ENCODE measurements at places on chromosomes 4 and X.

DNA sequence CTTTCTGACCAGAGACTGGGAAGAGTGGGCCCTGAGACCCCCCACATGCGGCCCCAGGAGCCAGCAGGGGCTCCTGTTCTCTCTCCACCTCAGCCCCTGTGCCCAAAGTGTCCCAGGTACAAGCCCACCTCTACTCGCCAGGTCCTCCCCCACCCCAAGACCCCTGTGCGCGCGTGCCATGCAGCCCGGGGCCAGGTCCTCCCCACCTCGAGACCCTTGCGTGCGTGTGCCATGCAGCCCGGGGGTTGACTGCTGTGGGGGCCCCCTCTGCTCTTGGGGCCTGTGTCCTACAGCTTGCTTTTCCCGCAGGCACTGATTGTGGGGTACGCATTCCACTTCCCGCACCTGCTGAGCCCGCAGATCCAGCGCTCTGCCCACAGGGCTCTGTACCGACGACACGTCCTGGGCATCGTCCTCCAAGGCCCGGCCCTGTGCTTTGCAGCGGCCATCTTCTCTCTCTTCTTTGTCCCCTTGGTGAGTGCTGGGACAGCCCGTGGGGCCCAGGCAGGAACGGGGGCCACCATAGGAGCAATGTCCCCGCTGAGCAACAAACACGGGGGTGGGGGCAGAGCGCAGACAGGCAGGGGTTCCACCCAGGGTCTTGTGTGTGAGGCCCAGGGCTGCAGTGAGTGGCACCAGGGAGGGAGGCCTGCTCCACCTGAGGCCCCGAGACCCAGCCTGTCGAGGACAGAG lies 20.3 kb downstream of the DGKQ start:
- no peak for DNase-seq

DNA sequence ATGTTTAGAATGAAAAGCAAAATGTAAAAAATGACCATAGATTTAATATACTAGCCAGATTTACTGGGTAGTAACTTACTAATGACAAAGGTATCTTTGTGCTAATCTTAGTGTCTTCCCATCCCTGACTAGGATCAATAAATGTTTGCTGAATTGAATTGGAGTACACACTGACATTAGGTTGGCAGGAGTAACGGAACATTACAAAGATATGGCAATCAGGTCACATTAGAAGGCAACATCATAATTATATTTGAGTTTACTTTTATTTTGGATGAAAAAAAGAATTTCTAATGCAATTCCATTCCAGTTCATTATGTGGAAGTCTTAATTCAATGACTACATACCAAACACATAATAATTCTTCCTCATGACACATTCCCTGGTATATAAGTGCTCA lies 77.8 kb downstream of the MID1 start:
- DNase-seq = no peak

DNA sequence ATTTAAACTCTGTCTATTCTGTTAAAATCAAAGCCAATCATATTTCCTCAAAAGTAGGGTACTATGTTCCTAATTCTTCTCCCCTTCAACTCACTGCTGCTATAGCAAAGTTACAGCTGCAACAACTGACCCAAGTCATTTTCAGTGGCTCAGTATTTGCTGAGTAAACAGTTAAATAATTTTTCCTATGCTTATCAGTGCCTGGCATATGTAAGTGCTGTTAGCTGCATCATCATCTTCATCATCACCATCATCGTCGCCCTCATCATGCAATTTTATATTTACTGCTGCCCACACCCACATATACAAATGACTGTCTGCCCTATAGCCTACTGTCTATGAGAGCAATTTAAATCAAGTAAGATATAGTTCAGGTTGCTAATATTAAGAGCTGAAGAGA lies 21.9 kb downstream of the COQ2 start:
- DNase-seq = no peak

DNA sequence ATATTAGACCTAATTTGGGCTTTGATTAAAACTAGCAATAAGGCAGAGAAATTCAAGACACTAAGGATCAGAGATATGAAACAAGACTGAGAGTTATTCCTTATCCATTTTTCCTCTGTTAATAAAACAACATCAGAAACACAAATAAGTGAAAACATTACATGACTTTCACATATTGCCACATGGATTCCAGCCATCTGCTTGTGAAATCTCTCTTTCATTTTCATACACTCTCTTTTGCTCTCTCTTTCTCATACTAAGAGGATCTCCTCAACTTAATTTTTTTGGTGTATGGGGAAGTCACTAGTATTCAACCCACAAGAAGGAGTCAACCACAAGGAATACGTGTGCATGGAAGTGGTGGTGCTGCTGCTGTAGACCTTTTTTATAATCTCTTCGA lies 183.0 kb downstream of the LDB2 start:
- DNase-seq = no peak

DNA sequence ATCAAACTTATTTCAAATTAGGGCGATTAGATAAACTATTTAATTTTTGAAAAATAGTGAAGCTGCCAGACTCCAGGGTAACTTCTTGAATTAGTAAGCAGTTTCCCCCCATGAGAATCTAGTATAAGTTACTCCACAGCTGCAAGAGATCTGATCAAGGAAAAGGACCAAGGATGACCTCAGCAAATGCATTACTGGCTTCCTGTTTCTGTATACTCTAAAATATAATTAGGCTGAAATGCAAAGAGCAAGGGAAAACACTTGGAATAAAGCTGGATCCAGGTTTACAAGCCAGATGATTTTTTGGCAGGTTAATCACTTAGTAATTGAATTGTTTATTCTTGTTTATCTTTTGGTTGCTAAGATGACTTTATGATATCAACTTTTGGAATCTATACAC lies 13.4 kb upstream of the P2RY10 start:
- no peak for DNase-seq

GRCh38 chrX:2928191-2928582 lies 952 bp downstream of the ARSD start:
- no peak for DNase-seq

- no peak for DNase-seq
Measured at GRCh38 chr4:55967376-55967775, 18.6 kb downstream of the CEP135 start.

GRCh38 chr4:102579794-102580462 lies 78.8 kb downstream of the NFKB1 start:
- DNase-seq = no peak

GRCh38 chr4:139266583-139267257 lies 13.3 kb downstream of the MGARP start:
- DNase-seq = peak; percentile 84

GRCh38 chrX:100994352-100995281 lies 25.1 kb downstream of the ARL13A start:
- no peak for DNase-seq

- DNase-seq = no peak
Measured at GRCh38 chr4:124980276-124980752, 267.8 kb upstream of the ANKRD50 start.

DNA sequence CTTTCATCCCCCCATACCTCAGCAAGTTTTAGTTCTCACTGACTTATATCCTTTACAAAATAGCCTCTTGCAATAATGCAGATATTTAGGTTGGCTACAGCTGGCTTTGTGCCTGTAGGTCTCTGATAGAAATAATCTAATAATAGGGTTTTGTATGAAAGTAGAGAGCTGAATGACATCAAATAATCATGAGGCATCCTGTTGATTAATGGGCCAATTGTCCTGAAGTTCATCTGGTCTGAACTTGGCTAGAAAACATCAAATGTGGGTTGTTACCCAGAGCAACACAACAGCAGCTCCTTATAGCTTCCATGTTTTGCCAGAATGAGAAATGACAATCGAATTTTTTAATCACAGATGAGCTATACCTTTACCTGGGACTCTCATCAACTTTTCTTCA lies 19.2 kb upstream of the LHFPL1 start:
- DNase-seq = no peak

DNA sequence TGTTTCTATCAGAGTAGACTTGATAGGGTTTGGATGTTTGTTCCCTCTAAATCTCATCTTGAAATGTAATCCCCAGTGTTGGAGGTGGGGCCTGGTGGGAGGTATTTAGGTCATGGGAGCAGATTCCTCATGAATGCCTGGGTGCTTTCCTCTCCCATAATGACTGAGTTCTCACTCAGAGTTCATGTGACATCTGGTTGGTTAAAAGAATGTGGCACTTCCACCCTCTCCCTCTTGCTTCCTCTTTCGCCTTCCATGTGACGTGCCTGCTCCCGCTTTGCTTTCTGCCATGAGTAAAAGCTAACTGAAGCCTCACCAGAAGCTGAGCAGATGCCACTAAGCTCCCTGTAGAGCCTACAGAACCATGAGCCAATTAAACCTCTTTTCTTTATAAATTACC lies 47.3 kb upstream of the SRPX start:
- DNase-seq = no peak

DNA sequence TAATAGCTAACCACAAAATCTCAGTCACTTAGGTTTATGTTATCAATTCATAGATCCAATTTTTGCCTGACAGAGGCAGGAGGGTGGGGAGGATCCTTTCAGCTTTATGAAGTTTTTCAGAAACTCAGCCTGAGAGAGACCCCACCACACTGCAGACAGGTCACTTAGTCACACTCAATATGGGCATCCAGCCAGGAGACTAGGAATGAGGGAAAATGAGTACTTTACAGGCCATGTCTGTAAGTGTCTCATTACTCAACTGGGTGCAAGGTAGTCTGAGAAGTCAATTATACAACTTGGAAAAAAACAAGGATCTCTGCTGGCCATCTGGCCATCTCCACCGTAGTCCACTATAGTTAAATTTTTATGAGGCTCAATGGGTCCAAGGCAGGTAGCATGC lies 365.9 kb downstream of the INPP4B start:
- no peak for DNase-seq

GRCh38 chr4:37685823-37686372 lies 278 bp downstream of the RELL1 start:
- no peak for DNase-seq

- DNase-seq = no peak
Measured at GRCh38 chr4:336099-336892, 1.3 kb upstream of the ZNF141 start.

- no peak for DNase-seq
Measured at GRCh38 chr4:109820563-109820962, 5.0 kb downstream of the GAR1 start.

DNA sequence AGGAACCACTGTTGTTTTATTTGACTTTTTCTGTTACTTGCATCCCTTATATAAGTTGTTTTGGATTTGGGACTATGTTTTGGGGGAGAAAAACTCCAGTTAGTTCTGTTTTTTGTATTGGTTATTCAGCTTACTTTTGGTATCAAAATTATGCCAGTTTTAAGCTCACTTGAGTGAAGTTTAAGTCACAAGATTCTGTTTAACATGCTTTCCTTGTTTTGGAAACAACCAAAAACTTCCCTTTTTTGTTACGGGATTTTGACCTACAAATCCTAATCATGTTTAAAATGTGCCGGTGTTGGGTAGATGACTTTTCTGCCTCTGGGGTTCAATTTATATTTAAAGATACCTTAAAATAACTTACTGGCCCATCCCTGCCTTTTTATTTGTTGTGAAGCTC lies 36.0 kb downstream of the CCNI start:
- no peak for DNase-seq

DNA sequence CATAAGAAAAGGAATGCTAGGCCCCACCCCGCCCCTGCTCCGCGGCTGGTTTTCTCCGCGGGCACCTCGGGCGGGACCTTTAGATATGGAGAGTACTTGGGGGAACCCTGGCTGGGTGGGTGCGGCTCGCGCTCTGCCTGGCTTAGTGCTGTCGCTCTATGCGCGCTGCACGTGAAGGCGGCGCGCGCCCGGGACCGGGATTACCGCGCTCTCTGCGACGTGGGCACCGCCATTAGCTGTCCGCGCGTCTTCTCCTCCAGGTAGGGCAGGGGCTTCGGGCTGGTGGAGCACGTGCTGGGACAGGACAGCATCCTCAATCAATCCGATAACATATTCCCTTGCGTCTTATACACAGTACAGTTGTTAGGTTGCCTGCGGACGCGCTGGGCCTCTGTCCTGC lies 56.0 kb downstream of the MAGEB10 start:
- no peak for DNase-seq

- DNase-seq = no peak
Measured at GRCh38 chr4:98482847-98483806, 175.3 kb downstream of the TSPAN5 start.

- no peak for DNase-seq
Measured at GRCh38 chr4:147714575-147715401, 17.1 kb upstream of the ARHGAP10 start.

- no peak for DNase-seq
Measured at GRCh38 chr4:135732448-135732847, 1530.9 kb upstream of the PABPC4L start.

GRCh38 chrX:110338935-110339334 lies 19.7 kb upstream of the RTL9 start:
- DNase-seq = no peak

DNA sequence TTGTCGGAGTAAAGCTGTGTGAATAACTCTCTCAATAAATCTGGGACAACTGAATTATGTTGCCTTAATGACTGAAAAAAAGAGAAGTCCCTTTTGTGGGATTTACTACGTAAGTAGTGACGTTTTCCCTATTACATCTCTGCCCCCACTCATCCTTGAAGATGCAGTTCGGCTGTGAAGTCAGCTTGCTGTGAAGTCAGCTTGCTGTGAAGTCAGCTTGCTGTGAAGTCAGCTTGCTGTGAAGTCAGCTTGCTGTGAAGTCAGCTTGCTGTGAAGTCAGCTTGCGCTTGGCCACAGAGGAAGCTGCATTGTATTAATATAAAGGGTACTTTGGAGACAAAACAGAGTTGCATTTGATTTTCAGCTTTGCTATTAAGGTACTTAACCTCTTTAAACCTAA lies 8.0 kb upstream of the VAMP7 start:
- DNase-seq = no peak

GRCh38 chr4:8676676-8677075 lies 84.1 kb downstream of the CPZ start:
- no peak for DNase-seq

DNA sequence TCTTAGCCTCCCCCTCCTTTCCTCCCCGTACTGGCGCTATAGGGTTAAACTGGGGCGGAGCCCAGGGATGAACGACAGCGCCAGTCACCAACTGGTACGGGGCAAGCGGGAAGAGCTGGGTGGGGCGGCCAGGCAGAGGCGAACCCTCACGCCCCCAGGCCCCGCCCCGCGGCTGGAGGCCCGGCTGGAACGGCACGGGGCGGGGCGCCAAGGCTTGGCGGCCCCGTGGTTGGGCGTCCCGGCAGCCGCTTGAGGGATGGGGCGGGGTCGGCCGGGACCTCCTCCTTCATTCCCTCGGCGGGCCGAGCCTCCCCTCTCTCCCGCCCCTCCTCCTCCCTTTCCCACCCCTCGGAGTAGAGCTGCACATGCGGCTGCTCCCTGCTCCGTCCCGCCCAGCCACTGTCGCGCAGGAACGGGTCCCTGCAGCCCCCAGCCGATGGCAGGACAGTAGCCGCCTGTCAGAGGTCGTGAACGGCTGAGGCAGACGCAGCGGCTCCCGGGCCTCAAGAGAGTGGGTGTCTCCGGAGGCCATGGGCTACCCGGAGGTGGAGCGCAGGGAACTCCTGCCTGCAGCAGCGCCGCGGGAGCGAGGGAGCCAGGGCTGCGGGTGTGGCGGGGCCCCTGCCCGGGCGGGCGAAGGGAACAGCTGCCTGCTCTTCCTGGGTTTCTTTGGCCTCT lies at the start of gene EDA:
Gene EDA, plus strand, starts transcription at position 335 of the 678 bp plus-strand sequence.
- DNase-seq = no peak

GRCh38 chr4:158090323-158090722 lies 82.5 kb downstream of the GASK1B start:
- no peak for DNase-seq

GRCh38 chrX:7272346-7272745 lies 124.4 kb upstream of the PUDP start:
- no peak for DNase-seq

Data from GF-D8 (cell line).